Omental fat pad (tissue), 4 donors: ENCODE measurements at places on chromosomes 2 and 18.

DNA sequence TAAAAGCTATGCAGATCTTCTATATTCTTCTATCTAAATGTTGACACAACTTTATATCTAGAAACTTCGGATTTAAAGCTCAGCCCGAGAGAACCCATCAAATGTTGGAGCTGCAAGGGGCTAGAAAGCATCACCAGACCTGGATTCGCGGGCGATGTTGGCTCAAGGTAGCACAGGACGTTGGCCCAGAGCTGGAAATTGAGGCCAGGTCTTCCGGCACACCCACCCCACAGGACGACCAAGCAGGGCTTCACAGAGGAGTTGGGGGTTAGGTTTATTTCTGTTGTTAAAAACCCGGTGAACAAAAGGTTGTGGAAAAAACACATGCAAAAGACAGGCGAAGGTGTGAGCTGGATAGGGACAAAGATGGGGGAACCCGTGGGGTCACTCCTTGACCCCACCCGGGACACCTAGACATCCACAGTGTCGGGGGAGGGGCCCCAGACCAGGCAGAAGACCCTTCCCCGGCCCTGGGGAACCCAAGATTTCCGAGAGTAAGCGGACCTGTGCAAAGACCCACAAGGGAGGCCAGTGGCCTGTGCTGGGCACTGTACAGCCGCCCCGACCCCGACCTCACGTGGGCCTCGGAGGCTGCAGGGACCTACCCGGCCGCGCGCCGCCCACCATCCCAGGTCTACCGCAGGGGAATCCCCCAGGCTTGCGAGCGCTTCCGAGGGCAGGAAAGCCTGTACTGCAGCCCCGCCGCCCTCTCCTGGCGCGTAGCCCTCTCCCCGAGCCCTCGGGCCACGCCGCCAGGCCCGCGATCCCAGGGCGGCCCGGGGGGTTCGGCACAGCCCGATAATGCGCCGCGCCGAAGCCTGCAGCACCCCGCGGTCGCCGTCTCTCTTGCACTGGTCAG, 1.8 kb upstream of the AGBL5 start:
- no peak for DNase-seq

DNA sequence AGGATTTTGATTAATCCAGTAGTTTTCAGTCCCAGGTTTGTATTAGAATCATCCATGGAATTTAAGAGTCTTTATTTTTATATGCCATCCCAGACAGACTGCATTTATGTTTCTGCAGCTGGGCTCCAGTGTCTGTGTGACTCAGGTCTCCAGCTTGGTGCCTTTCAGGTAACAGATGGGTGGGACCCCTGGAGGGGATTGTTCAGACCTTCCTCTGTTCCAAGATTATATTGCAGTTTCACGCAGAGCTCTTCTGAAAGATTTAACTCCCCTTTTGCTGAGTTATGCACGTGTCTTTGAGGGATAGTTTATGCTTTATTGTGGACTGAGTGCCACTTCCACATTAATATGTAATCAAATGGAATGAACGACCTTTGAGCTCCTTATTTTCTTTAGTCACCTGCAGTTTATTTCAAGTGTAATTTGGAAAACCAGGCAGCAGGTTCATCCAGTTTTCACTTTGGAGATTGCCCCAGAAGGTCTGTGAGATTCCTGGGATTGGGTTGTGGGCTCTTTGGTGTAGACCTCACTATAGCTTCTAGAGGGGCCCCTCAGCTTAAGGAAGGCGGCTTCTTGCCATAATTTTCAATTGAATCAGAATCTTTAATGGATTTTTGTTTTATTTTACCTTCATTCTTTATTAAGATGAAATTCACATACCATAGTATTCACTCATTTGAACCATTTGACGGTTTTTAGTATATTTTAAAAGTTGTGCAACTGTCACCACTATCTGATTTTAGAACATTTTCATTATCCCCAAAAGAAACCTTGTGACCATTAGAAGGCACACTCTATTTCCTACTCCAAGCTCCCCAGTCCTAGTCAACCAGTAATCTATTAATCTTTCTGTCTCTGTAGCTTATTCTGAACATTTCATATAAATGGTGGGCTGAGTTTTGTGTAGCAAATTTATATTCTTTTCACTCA, 135.0 kb downstream of the WDSUB1 start:
- DNase-seq: no peak

DNA sequence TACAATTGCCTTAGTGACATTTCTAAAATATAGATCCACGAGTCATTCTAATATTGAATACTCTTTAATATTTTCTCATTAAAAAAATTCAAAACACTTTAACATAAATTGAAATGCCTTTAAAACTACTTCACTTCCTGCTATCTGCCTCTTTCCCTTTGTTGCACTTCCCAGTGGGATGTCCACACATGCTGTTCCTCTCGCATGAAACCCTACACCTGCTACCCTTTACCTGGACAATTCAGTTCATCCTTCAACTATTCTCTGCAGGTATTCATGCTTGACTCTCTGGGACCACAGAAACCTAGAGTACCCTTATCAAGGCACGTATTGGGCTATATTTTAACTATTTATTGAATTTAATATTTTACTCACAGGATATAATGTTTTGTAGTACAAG, 373.3 kb upstream of the GALNT5 start:
- DNase-seq: no peak

DNA sequence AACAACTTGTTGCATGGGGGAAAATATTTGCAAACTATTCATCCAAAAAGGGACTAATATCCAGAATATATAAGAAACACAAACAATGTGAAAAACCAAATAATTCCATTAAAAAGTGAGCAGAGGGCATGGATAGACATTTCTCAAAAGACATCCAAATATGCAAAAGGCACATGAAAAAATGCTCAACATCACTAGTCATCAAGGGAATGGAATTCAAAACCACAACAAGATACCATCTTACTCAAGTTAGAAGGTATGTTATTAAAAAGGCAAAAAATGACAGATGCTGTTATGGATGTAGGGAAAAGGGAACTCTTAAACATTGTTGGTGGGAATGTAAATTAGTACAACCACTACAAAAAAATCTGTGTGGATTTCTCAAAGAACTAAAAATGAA, 396.5 kb downstream of the CCDC85A start:
- no peak for DNase-seq

GRCh38 chr2:193303464-193303863, 1108.7 kb upstream of the TMEFF2 start:
- no peak for DNase-seq

- DNase-seq: no peak
Measured at GRCh38 chr2:199798831-199799580, 52.0 kb downstream of the FTCDNL1 start.

DNA sequence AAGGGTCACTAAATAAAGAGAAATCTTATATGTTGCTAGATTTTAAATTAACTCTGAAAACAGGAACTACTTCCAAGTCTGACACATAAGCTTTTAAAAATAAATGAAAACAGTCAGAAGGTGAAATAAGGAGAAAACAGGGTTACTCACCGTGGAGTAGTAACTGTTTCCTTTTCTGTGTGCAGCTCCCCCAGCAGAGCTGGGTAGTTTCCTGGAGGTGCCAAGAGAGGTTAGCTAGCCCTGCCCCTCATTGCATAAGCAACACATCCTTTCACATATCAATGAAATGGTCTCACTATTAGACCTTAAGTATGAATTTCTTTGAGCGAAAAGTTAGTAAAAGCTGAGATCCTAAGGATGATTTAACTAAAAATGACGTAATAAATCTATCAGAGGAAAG, 54.0 kb upstream of the GPR75 start:
- no peak for DNase-seq

DNA sequence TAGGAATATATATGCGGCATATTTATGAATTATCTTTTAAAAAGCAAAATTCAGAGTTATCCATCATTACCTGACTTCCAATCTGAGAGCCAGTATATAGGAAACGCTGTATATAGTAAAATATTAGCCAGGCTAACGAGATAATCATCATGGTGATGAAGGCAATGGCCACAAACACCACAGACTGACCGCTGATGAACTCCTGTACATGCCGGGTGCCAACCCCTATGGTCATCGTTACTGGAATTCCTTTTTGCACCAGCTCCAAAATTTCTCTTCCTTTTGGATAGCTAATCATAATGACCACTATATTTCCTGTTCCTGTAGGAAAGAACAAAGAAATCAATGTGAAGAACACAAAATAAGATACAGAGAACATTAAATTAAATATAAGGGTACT, 13.6 kb downstream of the RNF149 start:
- no peak for DNase-seq

GRCh38 chr2:44487052-44487451, 125.3 kb downstream of the CAMKMT start:
- no peak for DNase-seq
